Cardiac fibroblast (primary cell): ENCODE measurements at places on chromosomes 12 and 14.
A peak's percentile ranks its signal among the peaks of the same experiment; 100 is the strongest.

DNA sequence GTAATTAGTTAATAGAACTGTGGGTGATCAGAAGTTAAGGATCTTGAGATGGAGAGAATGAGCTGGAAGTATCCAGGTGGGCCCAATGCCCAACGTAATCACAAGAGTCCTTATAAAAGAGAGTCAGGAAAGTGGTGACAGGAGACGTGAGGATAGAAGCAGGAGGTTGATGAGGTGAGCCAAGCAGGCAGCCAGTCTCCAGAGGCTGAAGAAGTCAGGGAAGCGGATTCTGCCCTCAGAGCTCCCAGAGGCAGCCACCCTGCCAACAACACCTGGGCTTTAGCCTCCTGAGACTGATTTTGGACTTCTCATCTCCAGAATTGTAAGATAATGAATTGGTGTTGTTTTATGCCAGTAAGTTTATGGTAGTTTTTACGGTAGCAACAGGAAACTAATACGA, 10.1 kb upstream of the SAV1 start:
- no peak for DNase-seq

- DNase-seq: peak; percentile 3
These were observed 31.3 kb upstream of the LALBA start for GRCh38 chr12:48601013-48601756.

GRCh38 chr12:109817627-109818231, 15.5 kb downstream of the TRPV4 start:
- DNase-seq: no peak

DNA sequence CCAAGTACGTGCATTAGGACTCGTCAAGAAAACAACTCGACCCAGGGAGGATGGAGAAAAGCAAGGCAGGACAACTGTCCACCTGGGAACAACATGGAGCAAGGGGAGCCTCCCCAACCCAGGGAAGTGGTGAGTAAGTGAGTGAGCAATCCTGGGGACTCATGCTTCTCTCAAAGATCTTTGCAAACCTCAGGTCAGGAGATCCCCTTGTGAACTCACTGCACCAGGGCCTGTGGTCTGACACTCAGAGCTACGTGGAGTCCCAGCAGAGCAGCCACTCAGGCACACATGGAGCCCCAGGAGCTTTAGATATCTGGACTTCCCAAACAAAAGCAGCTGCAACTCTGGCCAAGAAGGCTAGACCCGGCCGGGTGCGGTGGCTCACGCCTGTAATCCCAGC, 12.2 kb upstream of the OR5AU1 start:
- DNase-seq: no peak

GRCh38 chr14:94285158-94285557, 7.9 kb downstream of the SERPINA10 start:
- no peak for DNase-seq

GRCh38 chr12:94766397-94766796, 116.0 kb upstream of the TMCC3 start:
- DNase-seq: no peak

DNA sequence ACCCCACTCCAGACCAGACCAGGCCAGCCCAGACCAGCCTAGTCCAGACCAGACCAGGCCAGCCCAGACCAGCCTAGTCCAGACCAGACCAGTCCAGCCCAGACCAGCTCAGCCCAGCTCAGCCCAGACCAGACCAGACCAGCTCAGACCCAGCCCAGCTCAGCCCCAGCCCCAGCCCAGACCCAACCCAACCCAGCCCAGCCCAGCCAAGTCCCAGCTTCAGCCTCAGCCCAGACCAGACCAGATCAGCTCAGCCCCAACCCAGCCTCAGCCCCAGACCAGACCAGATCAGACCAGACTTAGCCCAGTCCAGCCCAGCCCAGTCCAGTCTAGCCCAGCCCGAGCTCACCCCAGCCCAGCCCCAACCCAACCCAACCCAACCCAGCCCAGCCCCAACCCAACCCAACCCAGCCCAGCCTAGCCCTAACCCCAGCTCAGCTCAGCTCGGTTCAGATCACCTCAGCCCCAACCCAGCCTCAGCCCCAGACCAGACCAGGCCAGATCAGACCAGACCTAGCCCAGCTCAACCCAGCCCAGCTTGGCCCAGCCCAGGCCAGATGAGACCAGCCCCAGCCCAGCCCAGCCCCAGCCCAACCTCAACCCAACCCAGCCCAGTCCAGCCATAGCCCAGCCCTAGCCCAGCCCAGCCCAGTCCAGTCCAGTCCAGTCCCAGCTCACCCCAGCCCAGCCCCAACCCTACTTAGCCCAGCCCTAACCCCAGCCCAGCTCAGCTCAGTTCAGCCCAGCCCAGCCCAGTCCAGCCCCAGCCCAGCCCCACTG, 204.7 kb downstream of the BCL11B start:
- DNase-seq: no peak

DNA sequence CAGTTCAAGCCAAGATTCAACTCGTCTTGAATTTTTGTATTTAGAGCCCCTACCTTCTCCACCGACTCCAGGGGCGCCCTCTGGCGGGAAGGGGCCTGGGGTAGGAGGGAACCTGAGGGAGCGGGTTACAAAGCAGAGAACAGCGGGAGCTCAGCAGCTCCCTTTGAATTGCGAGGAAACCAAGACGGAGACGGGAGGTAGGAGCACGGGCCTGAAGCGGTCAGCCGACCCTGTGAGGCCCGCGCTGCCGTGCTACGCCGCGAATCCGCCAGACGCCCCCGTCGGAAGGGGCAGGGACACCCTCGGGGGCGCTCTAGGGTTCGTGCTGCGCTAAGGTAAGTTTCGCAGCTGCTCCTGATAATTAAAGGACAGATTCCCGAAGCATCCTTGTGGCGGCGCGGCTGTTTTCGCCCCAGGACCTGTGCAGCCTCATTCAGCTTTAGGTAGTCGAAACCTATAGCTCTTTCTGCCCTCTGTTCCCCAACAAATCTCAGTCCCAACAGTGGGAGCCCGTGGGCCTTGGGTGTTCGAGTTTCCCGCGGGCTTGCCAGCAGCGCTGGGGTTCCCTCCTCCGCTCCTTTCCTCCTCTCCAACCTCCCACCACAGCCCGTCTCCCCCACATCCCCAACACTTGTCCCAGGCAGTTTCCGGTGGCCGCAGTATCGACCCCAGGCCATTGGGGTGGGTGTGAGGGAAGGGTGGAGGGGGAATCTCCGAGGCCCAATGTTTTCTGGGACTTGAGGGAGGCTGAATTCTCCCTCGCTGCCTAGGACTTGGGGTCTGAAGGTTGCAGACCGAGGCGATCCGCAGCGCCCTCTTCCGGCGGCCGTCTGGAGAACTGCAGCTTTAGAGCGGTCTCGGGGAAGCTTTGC, 5.1 kb upstream of the NKX2-1 start:
- DNase-seq: no peak

DNA sequence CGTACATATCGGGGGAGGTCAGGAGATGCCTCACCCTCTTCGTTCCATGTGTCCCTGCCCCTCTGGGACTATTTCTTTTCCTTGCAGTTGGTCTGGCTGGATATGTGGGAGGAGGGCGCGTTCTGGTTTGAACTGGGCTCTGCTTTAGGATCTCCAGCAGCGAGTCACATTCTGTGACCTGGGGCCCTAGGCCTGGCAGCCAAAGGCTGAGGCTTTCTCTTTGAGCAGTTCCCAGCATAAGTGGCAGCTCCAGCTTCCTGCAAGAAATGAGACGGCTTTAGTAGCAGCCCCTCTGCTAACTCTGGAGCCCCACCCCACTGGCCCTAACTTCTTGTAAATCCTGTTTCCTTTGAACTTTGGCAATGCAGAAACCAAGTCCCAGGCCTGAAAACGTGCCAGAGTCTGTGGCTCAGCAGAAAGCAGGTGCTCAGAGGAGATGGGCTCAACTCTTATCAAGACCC, 274.8 kb downstream of the DPF3 start:
- no peak for DNase-seq

DNA sequence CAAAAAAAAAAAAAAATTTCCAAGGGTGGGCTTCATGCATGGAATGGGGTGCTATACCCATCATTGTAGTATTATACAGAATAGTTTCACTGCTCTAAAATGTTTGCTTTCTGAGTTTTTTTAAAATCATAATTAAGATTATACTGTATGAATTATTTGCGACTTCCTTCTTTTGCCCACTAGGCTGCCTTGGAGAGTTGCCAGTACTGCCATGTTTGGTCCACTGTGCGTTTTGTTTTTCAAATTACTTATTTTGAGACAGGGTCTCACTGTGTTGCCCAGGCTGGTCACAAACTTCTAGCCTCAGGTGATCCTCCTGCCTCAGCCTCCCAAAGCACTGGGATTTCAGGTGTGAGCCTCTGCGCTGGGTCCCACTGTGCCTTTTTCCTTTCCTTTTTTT, 19.9 kb downstream of the PLBD2 start:
- no peak for DNase-seq

- DNase-seq: no peak
These were observed 747.4 kb downstream of the VRK1 start for GRCh38 chr14:97544571-97544970.

GRCh38 chr14:29805415-29806123, 122.1 kb downstream of the PRKD1 start:
- peak; percentile 91 for DNase-seq

- no peak for DNase-seq
These were observed 25.8 kb downstream of the CFL2 start for GRCh38 chr14:34688470-34689206.

DNA sequence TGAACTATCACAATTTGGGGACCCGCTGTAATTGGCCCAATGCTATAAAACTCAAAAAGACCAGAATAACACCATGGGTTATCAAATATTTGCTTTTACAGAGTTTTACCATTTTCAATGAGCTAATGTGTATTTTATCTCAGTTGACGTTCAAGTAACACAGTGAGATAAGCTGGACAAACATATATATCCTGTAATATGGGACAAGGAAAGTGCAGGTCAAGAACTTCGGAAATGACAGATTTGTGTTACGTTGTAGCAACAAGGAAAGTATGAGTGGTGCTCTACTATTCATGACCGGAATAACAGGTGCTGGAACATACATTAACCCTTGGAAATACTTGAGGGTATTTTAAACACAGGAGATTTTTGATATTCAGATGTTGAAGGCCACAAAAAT, 566.4 kb upstream of the FLRT2 start:
- no peak for DNase-seq

- DNase-seq: peak; percentile 82
These were observed 34.4 kb upstream of the SYCP3 start for GRCh38 chr12:101773650-101774162.

DNA sequence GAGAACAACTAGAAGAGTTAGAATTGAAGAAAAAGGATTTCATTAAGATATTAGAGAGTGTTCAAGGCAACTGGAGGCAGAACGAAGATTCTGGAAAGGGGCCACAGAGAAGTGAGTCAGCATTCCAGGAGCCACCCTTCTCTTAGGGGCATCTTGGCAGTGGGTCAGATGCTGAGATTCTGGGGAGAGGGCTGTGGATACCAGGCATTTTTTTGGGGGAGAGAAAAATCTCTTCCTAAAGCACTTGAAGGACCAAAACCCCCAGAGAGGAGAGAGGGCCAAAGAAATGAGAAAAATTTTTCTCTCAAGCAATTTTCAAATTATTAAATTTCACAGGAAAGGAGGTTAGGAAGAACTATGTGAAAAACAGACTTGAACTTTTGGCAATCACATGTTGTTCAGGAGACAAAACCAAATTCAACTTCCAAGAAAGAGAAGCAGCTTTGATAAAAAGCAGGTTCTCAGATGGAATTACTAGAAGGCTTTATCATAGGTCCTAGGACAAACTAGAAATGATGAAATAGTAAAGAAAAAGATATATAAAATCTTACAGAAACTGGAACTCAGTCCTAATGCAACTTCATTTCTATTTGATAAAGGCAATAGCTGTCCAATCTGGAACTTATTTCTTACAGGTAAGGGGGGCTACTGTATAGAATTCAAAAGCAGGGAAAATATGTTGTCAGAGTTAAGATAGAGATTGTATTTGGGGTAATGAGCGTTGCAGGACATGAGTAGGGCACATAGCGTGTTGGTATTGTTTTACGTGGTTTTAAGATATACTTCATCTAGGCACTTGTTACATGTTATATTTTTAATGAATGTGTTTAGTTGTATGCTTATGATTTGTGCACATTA, 1.1 kb upstream of the CLEC2D start:
- peak; percentile 77 for DNase-seq

DNA sequence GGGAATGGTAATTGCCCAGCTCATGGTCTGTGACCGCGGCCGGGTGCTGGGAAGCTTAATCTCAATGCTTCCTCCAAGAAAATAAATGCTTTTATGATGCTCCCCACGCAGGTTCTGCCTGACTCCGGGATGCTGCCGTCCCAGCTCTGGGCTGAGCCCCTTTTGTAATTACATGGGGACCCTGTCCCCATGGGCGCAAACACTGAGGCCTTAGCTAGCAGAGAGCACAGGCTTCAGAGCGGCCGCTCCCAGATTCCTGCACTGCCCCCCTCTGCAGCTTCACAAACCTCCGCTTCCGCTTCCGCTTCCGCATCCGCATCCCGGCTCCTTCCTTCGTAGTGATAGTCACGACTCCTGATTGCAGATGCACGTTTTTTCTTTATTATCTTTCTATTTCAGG, 129.5 kb downstream of the KIF26A start:
- DNase-seq: no peak

DNA sequence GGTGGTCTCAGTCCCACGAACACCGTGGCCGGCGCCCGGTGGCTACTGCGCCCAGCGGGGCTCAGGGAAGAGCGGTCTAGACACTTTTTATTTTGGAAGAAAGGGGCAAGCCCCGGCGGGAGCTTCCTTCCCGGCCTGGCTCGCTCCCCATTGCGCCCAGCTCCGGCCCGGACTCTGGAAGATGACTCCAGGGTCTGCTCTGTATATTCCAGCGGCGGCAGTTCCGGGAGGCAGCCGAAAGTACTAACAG, 225.1 kb upstream of the CRY1 start:
- no peak for DNase-seq
